Activated CD4-positive, alpha-beta T cell treated with anti-CD3 and anti-CD28 coated beads, Interleukin-2, Interleukin-6, amounts not matched to agents 100 ng/mL and 50 ng/mL, durations not matched to agents 16 hours and 8 hours (primary cell): ENCODE measurements at places on chromosomes 7 and 10.

GRCh38 chr7:29642494-29643155, 79.0 kb downstream of the PRR15 start:
- DNase-seq = no peak

- DNase-seq = no peak
Measured at GRCh38 chr10:63478564-63478963, 12.8 kb upstream of the JMJD1C start.

GRCh38 chr10:104336821-104337467, 1.3 kb downstream of the ITPRIP start:
- no peak for DNase-seq

GRCh38 chr10:67114945-67115344, 189.1 kb downstream of the LRRTM3 start:
- DNase-seq = no peak

- DNase-seq = no peak
Measured at GRCh38 chr7:96598421-96598820, 111.2 kb downstream of the SEM1 start.
